Stimulated activated CD4-positive, alpha-beta T cell treated with anti-CD3 and anti-CD28 coated beads, Interleukin-2, amount 100 ng/mL, for 24 hours (primary cell): ENCODE measurements at places on chromosomes 2 and 18.

DNA sequence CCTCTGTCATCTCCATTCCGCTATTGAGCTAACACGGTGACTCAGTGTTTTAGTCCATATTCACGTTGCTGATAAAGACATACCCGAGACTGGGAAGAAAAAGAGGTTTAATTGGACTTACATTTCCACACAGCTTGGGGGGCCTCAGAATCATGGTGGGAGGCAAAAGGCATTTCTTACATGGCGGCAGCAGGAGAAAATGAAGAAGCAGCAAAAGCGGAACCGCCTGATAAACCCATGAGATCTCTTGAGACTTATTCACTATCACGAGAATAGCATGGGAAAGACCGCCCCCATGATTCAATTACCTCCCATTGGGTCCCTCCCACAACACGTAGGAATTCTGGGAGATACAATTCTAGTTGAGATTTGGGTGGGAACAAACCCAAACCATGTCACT, 22.6 kb upstream of the CXXC1 start:
- DNase-seq = no peak

- no peak for DNase-seq
Observed at GRCh38 chr2:230872151-230872967, 7.6 kb downstream of the ITM2C start.

- no peak for DNase-seq
Observed at GRCh38 chr2:160454070-160454797, 39.4 kb downstream of the RBMS1 start.

- DNase-seq = no peak
Observed at GRCh38 chr2:221025398-221025797, 546.7 kb downstream of the EPHA4 start.

- DNase-seq = no peak
Observed at GRCh38 chr2:128004509-128004908, 23.4 kb downstream of the SAP130 start.

DNA sequence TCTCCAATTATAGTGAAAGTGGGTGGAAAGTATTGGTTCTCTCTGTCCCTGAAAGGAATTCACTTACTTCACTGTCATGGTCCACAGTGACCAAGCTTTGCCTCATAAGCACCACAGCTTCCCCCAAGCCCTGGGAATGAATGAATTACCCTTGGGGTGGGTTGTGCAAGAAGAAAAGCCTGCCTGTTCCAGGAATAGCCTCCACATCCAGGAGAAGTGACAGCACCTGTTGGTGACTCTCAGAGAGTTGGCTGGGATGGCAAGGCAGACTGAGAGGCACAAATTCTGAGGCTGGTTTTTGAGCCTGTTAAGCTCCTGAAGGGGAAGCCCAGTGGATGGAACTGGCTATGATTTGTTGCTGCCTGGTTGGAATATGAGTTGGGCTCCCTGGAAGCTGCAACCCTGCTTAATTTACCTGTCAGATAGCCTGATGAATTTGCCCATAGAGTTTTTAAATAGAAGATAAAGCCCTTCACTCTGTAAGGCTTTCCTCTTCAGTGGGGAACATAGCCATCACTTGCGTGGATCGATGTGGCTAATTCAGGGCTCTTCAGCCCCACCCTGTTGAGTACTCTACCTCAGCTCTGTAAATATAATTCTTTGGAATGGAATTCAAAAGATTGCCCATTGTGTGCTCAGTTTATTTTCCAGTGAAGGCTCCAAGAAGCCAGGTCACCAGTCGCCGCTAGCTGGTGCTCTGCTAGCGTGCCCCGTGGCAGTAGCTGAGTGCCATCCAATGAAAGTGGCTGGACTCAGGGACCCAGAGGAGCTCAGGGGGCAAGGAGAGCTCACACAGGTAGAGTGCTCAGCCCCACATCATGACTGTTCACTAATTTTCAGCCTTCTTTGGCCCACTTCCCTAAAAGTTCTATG, 479.3 kb downstream of the IRS1 start:
- no peak for DNase-seq

DNA sequence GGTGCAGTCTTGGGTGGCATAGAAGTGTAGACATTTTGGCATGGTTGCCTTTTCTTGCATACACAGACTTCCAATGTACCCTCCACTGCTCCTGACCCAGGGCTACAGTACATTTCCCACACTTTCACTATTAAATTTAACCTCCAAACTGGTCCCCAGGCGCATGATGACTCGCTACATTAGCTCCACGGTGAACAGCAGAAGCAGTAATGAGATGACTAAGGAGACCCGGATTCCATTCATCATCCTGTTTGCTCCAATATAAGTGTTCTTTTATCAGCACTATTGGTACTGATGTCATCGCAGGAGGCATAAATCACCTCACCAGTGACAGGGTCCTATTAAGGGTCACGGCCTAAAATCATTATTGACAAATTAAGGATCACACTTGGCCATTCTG, 316.5 kb downstream of the EN1 start:
- DNase-seq = no peak

- no peak for DNase-seq
Observed at GRCh38 chr2:89767572-89768435, 1076.3 kb downstream of the RPIA start.
